AG10803 (cell line): ENCODE measurements at places on chromosomes 6 and 20.

GRCh38 chr6:109379711-109380110 lies 2.6 kb downstream of the CD164 start:
- peak; percentile 47 for DNase-seq

DNA sequence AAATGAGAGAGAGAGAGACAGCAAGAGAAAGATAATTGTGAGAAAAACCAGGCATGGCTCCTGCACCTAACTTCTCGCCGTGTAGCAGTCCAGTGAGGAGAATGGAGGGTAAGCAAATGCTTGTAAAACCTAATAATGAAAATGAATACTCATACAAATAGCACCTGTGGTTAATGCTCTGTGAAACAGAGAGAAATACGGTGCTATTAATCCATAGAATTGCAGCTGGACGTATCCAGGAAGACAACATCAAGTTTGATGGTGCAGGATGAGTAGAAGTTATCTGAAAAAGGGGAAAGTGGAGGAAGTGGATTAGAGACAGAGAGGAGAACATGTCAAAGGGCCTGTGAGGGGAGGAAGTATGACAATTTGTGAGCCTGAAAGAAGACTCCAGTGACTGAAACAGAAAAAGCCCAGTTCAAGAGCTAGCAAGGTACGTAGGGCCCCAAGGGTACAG lies 89.4 kb upstream of the PAK5 start:
- no peak for DNase-seq

GRCh38 chr6:90038961-90039653 lies 144.8 kb downstream of the GJA10 start:
- no peak for DNase-seq

DNA sequence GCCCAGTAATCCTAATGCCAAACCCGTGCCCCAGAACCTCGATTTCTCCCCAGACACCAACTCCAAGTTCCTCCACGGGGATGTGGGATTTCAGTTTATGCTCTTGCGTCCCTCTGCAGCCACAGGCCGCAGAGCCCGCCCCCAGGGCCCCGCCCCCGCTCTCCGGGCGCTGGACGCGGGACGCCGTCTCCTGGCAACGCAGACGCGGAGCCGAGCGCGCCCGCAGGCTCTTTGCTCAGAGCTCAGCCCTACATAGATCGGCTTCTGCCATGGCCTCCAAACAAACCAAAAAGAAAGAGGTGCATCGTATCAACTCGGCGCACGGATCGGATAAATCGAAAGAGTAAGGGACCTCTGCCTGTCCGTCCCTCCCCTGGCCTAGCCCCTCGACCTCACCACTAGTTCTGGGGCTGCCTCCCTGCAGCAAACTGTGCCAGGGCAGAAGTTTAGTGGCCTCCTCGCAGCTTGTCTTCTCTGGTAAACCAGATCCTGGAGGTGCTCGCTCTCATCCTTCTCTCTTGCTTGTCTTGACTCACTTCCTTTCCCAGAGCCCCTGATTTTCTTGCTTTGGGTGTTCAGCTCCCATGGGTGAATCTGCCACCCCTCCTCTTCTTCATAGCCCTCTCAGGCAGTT lies at the start of gene ADGB:
TSS of gene ADGB (plus strand) at position 201 of the 634 bp plus-strand sequence. CDS start at position 270, 69 bp downstream.
- DNase-seq, result peak; percentile 40
